ENCODE measurements at places on chromosomes 7 and 10.

DNA sequence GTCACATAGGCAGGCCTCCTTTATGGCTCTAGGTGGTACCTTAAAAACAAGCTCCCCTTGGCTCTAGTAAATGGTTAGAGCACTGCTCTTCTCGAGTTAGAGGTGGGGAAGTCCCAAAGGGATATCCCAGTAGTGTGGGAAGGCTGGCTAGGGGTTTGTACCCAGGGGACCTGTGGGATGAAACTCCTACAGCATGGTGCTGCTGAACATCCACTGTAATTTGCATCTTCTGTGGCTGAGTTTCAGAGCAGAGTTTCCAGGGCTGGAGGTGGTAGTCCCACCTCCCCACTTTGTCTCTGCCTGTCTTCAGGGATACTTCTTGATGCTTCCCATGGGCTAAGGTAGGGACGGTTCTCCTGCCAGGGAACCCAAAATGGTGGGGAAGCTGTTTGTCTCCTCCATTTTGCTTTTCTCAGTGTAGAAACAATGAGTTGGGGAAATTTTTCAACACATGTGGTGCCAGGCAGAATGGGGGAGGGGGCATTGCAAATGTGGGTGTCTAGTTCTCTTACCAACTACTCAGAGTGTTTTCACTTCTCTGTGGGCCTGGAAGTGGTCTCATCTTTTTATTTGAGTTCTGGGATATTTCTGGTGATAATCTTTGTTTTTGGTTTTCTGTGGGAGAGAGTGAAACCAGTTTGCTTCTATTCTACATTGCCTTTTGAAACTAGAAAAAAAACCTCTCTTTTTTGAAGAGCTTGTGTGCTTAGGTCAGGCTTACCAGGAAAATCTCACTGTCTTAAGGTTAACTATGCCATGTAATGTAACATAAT lies 36.3 kb downstream of the SCART1 start:
- no peak for DNase-seq

GRCh38 chr10:28090506-28090905 lies 91.6 kb upstream of the ODAD2 start:
- no peak for DNase-seq

DNA sequence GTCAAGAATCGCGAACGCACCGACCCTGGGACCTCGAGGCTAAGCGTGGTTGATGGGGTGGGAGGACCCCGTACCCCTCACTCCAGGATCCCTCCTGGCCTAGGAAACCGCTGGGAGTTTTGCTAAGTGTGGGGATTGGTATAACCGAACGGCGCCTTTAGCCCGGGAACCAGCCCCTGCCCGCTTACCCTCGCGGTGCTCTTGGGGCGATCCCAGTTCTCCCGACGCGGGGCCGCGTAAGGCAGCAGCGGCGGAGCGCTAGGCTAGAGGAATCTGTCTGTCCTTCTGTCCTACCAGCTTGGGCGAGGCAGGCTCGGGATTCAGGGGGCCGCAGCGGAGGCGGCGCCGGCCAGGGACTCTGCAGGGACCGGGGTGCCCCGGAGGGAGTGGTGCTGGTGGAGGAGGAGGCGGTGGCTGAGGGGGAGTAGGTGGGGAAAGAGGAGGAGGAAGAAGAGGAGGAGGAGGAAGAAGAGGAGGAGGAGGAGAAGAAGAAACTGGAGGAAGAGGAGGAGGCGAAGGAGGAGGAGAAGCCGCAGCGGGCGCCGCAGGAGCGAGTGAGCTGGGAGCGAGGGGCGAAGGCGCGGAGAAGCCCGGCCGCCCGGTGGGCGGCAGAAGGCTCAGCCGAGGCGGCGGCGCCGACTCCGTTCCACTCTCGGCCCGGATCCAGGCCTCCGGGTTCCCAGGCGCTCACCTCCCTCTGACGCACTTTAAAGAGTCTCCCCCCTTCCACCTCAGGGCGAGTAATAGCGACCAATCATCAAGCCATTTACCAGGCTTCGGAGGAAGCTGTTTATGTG lies 439 bp upstream of the EMX2 start:
- no peak for DNase-seq

DNA sequence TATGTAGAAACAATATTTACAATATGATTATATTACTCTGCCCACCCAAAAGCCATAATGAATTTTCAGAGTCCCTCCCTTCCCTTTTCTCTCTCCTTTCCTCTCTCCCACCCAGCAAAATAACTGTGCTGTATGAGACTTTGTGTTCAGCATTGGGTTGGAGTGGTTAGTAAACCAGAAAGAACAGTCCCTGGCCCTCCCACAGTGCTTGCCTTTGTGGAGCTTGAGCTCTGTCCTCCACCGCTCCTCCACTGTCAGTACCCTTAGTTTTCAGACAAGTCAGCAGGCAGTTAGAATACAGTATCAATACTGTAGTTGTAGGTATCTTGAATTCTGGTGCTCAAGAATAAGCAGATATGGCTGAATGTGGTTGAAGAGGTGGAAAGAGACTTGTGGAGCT lies 92.7 kb downstream of the CDK14 start:
- no peak for DNase-seq

DNA sequence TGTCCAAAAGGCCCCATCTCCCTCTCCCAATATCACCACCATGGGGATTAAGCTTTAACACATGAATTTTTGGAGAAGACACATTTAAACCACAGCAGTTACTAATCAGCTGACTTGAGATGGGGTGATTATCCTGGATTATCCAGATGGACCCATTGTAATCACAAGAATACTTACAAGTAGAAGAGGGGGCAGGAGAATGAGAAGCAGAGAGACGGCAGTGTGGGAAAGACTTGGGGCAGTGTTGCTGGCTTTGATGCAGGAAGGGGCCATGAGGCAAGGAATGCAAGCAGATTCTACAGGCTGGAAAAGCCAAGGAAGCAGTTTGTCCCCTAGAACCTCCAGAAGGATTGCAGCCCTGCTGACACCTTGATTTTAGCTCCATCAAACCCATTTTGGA lies 30.7 kb upstream of the INMT start:
- no peak for DNase-seq

Measured in CD4-positive, alpha-beta T cell treated with Interleukin-4 for 1 hour (primary cell).